ENCODE measurements at places on chromosomes 2 and 18.

- no peak for DNase-seq
Measured at GRCh38 chr2:153268941-153269461, 209.6 kb downstream of the RPRM start.

- DNase-seq: no peak
Measured at GRCh38 chr2:133667085-133667484, 98.8 kb upstream of the NCKAP5 start.

DNA sequence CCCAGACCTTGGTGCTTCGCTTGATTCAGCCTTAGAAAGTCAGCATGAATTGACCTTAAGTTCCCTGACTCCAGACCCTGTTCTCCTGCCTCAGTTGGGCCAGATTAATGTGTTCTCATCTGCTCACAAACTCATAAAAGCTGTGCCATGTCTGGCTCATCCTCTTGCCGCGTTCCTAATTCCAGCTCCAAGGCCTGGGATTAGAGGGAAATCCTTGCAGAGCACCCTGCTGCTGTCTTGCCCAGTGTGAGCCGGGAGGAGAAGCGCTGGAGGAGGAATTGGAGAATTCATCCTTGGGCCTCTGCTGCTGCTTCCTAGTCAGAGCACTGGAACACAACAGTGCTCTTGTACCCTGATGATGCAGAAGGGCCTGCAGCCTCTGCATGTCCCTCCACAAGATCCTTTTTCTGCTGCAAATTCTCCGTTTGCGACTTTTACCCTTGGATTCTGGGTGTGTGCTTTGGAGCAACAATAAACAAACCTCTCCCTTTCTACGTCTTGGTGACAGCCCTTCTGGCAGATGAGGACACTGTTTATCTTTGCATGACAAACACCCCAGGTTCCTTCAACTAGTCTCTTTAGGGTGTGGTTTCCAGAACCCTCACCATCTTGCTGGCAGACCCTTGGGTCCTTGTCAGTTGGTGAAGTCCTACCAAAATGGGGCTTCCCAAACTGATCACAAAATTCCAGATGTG lies 46.9 kb upstream of the CNGA3 start:
- no peak for DNase-seq

GRCh38 chr18:805008-805754 lies 6.9 kb downstream of the YES1 start:
- DNase-seq: no peak

- no peak for DNase-seq
Measured at GRCh38 chr18:55576001-55576400, 12.0 kb downstream of the TCF4 start.

DNA sequence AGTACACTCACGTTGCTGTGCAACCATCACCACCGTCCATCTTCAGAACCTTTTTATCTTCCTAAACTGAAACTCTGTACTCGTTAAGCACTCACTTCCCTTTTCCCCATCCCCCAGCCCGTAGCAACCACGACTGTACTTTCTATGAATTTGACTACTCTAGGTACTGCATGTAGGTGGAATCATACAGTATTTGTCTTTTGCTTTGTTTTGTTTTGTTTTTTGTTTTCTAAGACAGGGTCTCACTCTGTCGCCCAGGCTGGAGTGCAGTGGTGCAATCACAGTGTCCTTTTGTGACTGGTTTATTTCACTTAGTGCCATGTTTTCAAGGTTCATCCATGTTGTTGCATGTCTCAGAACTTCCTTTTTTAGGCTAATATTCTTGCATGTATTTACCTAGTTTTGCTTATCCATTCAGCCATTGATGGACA lies 7.0 kb upstream of the TYMS start:
- no peak for DNase-seq

Data from substantia nigra (tissue), 51 donors.